ENCODE measurements at places on chromosomes 7 and 10.

- DNase-seq = no peak
These were observed 17.1 kb upstream of the VPS37D start for GRCh38 chr7:73650524-73650923.

DNA sequence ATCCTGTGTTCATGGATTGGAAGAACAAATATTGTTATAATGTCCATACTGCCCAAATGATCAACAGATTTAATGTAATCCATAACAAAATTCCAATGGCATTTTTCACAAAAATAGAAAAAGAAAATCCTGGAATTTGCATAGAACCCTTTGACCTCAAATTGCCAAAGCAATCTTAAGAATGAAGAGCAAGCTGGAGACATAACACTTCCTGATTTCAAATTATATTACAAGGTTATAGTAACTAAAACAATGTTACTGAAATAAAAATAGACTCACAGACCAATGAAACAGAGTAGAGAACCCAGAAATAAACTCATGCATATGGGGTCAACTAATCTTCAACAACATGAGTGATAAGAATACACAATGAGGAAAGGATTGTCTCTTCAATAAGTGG is 302.5 kb downstream of the PHTF2 start:
- no peak for DNase-seq

- no peak for DNase-seq
These were observed 522.0 kb upstream of the LRRN3 start for GRCh38 chr7:110568932-110569331.

DNA sequence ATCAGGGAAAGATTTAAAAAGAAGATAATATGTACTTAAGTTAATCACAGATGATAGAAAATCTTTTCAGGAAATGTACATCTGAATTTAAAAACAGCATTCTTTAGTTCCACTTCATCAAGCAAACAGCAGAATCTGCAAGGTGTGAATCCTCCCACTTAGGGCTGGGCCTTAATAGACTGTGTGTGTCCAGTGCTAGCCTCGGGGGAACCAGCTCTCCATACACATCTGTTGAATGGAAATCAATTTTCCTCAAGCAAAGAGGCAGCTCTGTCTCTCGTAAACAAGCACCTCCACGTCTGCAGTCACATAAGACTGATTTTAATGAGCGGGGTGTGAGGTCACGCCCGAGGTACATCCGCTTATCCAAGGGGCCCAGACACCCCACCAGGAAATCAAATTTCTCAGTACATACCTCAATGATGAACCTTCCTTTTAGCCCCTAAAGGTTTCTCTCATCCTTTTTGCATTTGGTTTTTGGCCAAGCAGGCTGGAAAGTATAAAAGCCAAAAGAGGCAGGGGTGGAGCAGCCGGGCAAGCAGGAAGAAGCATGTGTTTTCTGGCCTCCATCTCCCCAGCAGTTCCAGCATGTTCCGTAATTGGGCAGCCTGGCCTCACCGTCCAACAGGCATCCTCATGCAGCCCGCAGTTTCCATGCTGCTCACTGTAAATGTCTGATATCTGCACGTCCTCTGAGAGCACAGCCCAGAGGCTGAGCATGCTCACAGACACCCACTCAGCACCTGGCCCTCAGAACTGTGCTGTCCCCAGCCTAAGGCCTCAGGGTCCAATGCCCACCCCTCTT is 131.3 kb downstream of the GLI3 start:
- DNase-seq = no peak

DNA sequence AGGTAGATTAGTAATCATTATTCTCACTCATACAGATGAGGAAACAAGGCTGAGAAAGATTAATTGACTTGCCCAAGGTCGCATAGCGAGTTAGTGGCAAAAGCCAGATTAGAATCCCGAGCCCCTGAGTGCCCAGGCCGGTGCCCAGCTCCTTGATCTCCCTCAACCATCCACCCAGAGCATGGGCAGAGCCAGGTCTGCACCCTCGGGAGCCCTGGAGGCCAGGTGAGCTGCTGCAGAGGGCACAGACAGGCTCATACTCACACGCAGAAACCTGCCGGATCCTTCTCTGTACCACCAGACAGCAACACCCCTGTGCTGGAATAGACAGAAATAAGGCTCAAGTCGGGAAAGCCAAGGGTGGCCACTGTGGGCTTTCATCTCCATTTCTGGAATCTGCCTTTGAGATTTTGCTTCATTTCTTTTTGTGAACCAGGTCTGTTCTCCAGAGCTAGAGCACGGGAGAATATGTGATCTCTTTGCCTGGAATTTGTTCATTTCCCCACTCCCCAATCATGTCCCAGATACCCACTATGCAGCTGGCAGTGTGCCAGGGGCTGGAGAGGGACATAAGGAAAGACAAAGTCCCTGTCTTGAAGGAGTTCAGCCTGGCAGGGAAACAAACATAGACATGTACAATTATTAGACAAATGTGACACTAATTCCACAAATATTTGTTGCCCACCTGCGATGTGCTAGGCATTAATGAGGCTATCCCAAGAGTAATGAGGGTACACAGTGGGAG is 5.5 kb downstream of the AFAP1L2 start:
- no peak for DNase-seq

- no peak for DNase-seq
These were observed 10.9 kb downstream of the SPOCK2 start for GRCh38 chr10:72077275-72077990.

GRCh38 chr7:42237811-42238541 is 967 bp upstream of the GLI3 start:
- peak; percentile 84 for DNase-seq

DNA sequence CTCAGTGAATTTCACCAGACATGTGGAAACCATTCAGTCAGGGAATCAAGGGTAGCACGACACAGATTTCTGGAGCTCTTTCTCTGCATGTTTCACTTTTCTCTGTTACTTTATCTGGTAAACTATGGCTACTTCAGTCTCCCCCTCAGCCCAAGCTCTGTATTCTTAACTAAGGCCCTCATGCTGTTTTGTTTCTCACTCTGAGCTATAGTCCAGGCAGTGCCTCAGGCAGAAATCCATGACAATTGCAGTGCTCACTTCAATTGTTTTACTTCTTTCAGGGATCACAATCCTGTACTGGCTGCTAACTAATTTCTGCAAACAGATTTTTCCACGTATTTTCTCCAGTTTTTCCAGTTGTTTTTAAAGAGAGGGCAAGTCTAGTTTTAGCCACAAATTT is 1599.9 kb upstream of the LRRTM3 start:
- DNase-seq = no peak

DNA sequence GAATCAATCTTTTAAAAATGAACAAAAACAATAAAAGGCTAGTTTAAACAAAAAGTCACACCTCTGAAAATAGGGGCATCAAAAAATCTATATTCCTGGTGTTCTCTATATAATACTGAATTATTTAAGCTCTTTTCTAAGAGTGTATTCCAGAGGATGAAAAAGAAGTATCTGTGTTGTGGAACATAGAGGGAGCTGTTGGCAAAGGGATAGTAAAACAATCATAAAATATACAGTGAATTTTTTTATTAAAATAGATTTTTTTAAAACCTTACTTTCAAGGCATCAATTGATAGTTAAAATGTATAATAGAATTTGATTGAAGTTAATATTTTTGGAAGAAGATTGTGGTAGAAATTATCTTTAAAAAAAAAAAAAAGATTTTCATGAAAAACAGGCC is 1409.1 kb upstream of the CELF2 start:
- DNase-seq = peak; percentile 51

- DNase-seq = no peak
These were observed 89.2 kb downstream of the PCGF5 start for GRCh38 chr10:91309711-91310110.

GRCh38 chr7:128244861-128245260 is 3.8 kb downstream of the LEP start:
- no peak for DNase-seq

DNA sequence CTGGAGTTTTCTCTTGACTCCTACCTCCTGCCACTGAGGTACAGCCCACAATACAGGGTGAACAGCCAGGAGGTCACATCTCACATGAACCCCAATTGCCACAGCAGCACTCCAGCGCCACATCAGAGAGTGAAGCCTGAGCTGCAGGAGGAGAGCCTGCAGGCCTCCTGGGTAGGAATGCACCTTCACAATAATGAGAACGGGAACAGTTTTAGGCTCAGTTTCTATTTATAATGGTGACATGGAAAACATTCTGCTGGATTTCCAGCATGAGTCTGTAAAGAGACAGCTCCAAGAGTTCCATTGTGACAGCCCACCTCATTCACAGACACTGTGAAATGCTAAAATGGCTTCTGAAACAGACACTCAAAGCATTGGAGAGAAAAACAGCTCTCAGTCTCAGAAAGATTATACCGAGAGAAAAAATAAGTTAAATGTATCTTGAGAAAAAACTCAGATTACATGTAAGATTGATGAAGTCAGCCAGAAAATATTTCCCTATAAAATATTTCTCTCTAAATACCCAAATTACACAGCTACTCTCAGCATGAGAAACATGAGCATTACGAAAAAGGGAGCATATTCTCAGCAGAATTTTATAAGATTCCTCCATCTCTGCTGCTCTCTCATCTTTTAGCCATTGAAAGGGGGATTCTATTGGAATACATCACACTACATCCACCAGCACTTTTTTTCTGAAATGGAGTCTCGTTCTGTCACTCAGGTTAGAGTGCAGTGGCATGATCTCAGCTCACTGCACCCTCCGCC is 11.3 kb downstream of the ZNF680 start:
- no peak for DNase-seq

- DNase-seq = no peak
These were observed 126.3 kb downstream of the COL26A1 start for GRCh38 chr7:101488826-101489572.

GRCh38 chr10:34432589-34432988 is 382.5 kb downstream of the PARD3 start:
- DNase-seq = no peak

- DNase-seq = peak; percentile 75
These were observed 2.5 kb downstream of the LRCH4 start for GRCh38 chr7:100583132-100584053.

DNA sequence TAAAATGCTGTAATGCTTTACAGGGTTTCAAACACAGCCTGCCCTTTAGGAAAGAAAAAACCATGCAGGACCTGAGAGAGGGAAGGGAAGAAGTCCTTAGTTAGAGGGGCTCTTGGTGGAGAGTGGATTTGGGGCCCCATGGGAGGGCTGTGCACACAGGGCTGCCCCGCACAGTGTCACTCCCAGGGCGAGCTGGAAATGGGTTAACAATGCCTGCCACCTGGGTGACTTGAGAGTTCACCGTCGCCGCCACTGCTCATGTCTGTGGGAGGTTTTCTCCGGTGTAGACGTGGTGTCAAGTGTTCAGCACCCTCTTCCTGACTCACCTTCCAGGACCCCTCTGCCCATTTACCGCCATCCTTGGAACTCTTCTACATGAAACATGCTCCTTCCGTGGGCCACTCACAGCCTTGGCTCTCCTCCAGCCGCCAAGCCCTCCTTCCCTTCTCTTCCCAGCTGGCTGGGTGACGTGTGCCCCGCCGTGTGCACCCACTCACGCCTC is 686.4 kb downstream of the SDK1 start:
- no peak for DNase-seq

DNA sequence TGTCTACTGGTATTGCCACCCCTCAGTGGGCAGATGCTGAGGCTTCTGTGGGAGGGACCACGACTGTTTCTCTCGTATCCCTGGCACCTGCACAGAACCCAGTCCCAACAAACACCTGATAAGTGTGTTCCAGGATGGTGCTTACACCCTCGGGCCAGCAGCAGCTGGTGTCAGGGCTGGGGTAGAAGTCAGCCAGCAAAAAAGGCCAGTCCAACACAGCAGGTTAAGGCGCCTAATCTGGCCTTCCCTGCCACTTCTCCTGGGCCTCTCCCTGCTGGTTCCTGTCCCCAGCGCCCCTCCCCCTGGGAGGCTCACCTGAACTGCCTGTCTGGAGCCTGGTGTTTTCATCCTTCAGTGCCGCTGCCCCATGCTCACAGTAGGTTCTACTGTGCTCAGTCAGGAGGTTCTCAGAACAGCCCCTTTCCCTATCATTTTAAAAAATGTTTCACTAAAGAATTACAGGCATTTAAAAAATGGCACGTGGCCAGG is 20.0 kb downstream of the PODXL start:
- DNase-seq = no peak

DNA sequence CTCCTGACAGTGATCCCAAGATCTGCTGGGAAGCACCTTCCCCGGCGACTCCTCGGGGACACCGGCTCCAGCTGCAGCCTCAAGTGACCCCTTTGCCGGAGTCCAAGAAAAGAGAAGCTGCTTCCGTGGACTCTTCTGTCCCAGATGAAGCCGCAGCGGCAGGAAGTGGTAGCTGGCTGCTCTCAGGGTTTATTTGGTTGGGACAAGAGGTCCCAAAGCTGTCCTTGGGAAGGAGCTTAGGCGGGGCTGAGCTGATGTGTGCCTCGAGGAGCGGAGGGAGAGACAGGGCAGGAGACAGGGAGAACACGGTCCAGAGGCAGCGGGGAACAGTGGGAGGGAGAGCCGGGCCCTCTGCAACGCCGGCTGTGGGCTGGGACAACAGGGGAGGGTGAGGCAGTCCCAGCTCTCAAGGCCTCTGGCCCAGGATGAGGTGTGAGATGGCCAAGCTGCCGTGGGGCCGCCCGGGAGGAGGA is 13.1 kb upstream of the FAM20C start:
- no peak for DNase-seq

DNA sequence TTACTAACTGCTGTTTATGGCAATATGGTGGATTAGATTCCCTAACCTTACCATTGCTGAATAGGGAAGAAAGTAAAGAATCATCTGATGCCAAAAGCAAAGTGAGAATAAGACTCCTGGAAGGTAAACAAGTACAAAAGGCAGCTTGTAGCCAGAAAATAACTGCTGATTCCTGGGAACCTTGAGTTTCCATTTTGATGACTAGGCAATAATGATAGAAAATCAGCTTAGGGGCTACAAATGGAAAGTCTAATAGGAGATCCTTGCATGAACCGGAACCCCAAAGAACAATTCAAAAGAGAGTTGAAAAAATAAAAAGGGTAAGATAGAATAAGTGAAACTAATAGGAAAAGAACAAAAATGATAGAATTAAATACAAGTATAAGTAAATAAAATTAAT is 316.4 kb downstream of the PHTF2 start:
- DNase-seq = no peak

GRCh38 chr7:139109188-139109982 is at the start of gene ZC3HAV1:
ZC3HAV1 (minus strand) TSS chr7:139109720; CDS start chr7:139109331, 389 bp downstream.
- peak; percentile 91 for DNase-seq

GRCh38 chr7:2805213-2805944 is 38.7 kb downstream of the GNA12 start:
- no peak for DNase-seq

GRCh38 chr10:80669485-80669884 is 131.8 kb downstream of the SH2D4B start:
- no peak for DNase-seq

DNA sequence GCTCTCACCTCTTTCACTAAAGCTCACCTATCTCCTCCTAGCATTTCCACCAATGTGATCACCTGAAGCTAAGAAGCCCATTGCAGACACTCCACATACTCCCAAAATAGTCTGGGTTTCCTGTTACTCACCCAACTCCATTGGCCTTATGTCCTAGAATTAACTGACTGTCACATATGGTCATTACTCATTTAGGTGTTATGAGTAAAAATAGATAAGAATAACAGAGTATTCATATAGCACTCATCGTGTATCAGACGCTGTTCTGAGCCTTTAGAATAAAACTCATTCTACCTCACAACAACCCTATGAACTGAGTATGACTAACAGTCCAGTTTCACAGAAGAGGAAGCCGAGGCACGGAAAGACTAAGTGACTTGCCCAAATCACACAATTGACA is 174.2 kb upstream of the NPVF start:
- no peak for DNase-seq

GRCh38 chr7:84838857-84839256 is 348.0 kb downstream of the SEMA3D start:
- no peak for DNase-seq

Data from iris pigment epithelial cell (primary cell).